Body of pancreas (tissue), 4 donors: ENCODE measurements at places on chromosomes 1 and 21. TPM values are rescaled to one million over a fixed set of nuclear protein-coding genes. Genes with fewer than 3 reads are reported as not detected.

DNA sequence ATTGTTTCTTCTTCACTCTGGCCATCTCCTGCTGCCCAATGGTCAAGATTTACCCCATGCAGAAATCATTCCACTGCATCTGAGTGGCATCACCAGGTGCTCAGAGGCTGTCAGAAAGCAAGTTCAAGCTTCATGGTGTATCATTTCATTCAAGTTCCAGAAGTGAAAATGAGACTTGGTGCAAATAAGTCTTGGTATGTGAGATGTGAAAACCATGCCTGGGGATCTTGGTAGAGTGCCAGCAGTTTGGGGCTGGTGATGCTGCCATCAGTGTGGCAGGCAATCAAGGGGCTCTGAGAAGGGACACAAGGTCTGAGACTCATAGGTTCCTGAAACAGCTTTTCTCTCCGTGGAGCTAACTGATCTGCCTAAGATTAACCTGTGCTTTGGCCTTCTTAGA, 52.0 kb downstream of the CD2 start:
- no peaks in the 10 kb centered on the region for H3K4me1 ChIP-seq
- DNase-seq, result no peak
- no peaks in the 10 kb centered on the region for H3K36me3 ChIP-seq
- no peak overlapping the region for H3K4me3 ChIP-seq
- H3K27ac ChIP-seq, result no peak overlapping the region

GRCh38 chr1:219650880-219651279, 38.0 kb upstream of the ZC3H11B start:
- H3K27ac ChIP-seq, result no peak overlapping the region
- DNase-seq, result no peak
- H3K4me3 ChIP-seq, result no peak overlapping the region
- H3K36me3 ChIP-seq, result no peaks in the 10 kb centered on the region

DNA sequence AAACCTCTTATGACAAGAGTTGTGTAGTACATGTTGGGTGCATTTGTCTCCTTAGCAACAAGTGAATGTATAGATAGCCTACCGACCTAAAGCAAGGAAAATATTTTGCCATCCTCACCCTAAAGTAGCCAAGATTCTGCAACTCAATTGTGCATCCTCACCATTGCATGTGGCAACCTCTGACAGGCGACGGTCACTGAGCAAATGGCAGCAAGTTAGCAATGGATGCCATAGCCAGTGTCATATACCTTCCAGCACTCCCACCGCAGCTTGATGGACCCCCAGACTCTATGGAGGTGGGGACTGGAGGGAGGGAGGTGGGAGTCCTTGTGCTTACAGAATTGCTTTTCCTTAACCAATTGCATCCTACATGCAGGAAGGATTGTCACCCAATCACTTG, 17.0 kb downstream of the PROX1 start:
- DNase-seq, result no peak
- no peak overlapping the region for H3K27ac ChIP-seq
- no peaks in the 10 kb centered on the region for H3K27me3 ChIP-seq
- peaks cover 44% of the 10 kb centered on the region for H3K4me1 ChIP-seq
- H3K36me3 ChIP-seq, result no peaks in the 10 kb centered on the region
- H3K4me3 ChIP-seq, result no peak overlapping the region

DNA sequence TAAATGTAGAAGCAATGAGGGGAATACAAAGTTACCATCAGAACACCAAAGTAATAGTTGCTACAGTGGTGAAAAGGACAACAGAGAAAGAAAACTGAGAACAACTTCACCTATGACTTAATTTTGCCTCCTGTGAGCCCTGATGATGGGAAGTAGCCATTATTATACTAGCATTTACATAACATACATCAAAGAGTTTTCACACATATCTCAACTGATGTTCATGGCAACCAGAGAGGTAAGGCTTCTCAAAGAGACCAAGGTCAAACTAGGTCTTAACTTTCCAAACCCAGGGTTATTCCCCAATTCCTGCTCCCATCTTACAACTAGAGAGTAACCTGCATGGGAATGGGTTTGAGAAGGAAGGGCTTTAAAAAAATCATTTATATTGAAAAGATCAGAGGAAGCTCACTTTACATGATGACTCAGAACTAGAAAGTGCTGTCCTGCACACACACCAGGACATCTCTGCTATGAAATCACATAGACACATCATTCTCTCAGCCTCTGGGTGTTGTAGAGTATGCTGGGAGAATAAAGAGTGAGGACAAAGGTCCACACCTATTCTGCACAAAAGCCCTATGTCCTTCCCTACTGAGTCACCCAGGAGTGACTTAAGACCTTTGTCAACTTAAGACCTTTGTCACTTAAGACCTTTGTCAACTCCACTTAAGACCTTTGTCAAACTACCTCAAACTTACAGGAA, 179.7 kb downstream of the TNFSF18 start:
- H3K36me3 ChIP-seq, result no peaks in the 10 kb centered on the region
- no peak overlapping the region for H3K4me3 ChIP-seq
- H3K27me3 ChIP-seq, result no peaks in the 10 kb centered on the region
- no peaks in the 10 kb centered on the region for H3K4me1 ChIP-seq
- no peak overlapping the region for H3K27ac ChIP-seq

DNA sequence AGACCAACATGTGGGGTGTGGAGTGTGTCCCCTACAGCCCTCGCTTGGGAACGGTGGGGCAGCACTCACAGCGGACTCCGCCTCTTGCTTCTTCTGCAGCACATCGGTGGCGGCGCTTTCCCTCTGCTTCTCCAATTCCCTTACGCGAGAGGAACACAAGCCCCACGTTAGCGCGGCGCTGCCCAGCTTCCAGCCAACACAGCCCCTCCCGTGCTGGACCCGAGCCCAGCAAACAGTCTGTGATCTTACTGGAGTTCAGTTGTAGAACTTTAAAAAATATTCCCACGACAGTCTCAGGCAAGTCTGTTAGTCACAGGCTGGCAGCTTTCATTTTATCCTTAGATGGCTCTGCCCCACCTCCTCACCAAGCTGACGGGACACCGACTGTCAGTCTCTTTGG, 13.6 kb downstream of the THAP3 start:
- no peak overlapping the region for H3K4me3 ChIP-seq
- H3K36me3 ChIP-seq, result peaks cover 18% of the 10 kb centered on the region
- H3K4me1 ChIP-seq, result peaks cover 16% of the 10 kb centered on the region
- no peaks in the 10 kb centered on the region for H3K27me3 ChIP-seq
- H3K27ac ChIP-seq, result peak overlapping the region; percentile 8
- DNase-seq, result peak; percentile 80

DNA sequence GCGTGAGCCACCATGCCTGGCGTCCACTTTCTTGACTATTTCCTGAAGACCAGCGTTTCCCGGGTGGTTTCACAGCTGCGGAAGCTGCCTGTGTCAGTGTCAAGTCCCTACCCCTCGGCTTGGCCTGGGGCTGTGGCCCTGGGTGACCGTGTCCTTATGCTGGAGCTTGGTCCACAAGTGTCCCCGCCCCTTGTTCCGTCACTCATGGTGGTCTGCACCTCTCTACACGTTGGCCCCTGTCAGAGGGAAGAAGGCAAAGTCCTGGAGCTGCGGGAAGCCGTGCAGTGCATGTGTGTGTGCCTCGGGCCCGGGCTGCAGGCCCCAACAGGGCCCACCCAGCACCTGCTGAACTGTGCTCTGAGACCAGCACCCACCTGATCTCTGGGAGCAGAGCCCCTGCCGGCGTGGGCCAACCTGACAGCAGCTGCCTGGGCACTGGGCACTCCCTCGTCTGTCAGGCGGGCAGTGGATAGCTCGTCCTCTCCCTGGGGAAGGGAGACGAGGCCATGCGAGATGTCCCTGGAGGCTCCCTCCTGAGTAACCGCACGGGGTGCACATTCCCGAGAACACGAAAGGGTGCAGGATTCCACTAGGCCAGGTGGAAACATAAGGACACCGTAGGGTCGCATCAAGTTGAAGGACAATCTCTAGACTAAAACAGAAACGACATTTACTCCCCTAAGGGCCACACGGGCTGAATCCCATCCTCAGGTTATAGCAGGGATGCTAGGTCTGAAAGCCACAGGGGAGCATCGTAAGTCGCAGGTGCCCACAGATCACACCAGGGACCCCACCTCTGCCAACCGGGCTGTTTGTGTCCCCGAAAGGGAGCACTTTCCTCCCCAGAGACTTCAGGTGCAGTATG, 2.4 kb upstream of the C1orf159 start:
- H3K36me3 ChIP-seq, result no peaks in the 10 kb centered on the region
- DNase-seq, result no peak
- H3K27ac ChIP-seq, result no peak overlapping the region
- no peaks in the 10 kb centered on the region for H3K27me3 ChIP-seq
- H3K4me3 ChIP-seq, result no peak overlapping the region

DNA sequence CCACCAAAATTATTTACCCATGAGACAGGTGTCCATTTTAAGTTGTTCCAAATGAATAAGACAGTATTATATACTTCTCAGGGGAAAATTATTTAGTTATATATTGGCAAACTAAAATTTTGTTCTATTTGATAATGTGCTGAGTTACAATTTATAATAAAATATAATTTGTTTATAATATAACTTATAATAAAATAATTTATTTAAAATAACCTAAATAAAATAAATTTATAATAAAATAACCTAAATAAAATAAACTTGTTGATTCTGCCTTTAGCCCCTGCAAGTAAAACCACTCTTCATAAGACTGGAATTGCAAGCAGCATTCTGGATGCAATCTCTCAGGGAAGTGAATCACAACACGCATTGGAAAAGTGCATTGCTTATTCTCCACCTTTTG, 69.6 kb downstream of the RAVER2 start:
- DNase-seq, result no peak
- no peaks in the 10 kb centered on the region for H3K4me1 ChIP-seq
- H3K27me3 ChIP-seq, result no peaks in the 10 kb centered on the region
- no peaks in the 10 kb centered on the region for H3K36me3 ChIP-seq

DNA sequence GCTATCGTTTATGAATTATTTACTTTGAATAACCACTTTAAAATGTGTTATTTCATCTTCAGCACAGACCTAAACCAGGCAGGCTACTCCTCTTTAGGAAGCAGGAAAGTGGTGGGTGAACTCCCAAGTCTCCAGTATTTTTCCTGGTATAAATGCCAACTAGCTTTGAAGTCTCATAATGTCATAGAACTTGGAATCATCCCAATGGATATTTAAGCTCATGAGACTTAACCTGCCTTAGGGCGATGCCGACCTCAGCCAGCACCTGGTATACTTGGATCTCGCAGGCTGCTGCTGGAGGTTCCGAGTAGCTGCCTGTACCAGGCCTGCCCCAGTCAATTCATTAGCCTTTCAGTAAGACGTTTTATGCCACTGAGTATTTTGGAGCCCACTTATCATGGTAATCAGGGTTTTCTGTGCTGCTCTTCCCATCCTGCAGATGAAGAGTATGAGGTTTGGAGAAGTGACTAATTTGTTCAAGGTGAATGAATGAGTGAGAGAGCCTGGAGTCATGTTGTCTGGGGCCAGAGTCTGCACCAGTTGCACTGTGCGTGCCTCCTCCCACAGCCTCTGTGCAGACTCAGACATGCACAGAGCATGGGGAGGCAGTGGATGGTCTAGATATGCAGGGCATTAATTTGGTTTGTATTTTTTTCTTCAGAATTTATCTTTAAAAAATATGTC, 34.9 kb downstream of the VANGL1 start:
- no peaks in the 10 kb centered on the region for H3K27me3 ChIP-seq
- DNase-seq, result no peak
- H3K4me3 ChIP-seq, result no peak overlapping the region
- H3K36me3 ChIP-seq, result no peaks in the 10 kb centered on the region
- peaks cover 10% of the 10 kb centered on the region for H3K4me1 ChIP-seq

DNA sequence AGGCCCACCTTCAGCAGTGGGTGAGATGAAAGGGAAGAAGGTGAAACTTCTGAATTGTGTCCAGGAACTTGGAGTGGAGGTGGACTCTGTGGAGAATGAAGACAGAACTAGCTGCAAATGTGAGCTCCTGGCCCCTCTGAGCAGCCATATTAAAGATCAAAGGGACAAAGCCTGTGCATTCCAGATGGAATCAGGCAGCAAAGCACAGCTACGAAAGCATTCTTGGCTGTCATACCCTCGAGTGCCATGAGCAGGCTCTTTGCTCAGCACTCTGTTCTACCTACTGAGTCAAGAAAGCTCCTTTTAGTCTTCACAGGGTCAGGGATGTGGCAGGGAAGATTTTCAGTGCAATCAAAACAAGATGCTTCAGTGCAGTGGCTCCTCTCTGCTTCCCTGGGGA, 86.3 kb upstream of the TSPAN2 start:
- no peaks in the 10 kb centered on the region for H3K36me3 ChIP-seq
- H3K4me1 ChIP-seq, result peaks cover 6% of the 10 kb centered on the region
- DNase-seq, result no peak
- no peaks in the 10 kb centered on the region for H3K27me3 ChIP-seq

GRCh38 chr1:46133781-46134350, 1.4 kb upstream of the PIK3R3 start:
- no peak for DNase-seq
- H3K36me3 ChIP-seq, result no peaks in the 10 kb centered on the region
- peaks cover 11% of the 10 kb centered on the region for H3K4me1 ChIP-seq
- peak overlapping the region; percentile 96 for H3K27ac ChIP-seq
- no peak overlapping the region for H3K4me3 ChIP-seq

- no peaks in the 10 kb centered on the region for H3K4me1 ChIP-seq
- no peaks in the 10 kb centered on the region for H3K36me3 ChIP-seq
- no peak overlapping the region for H3K4me3 ChIP-seq
- H3K27me3 ChIP-seq, result no peaks in the 10 kb centered on the region
- DNase-seq, result no peak
- no peak overlapping the region for H3K27ac ChIP-seq
Measured at GRCh38 chr1:187121661-187122060, 292.9 kb downstream of the PLA2G4A start.

- no peaks in the 10 kb centered on the region for H3K4me1 ChIP-seq
- DNase-seq, result no peak
- no peak overlapping the region for H3K4me3 ChIP-seq
- no peak overlapping the region for H3K27ac ChIP-seq
Measured at GRCh38 chr21:37770461-37770860, 145.8 kb downstream of the KCNJ6 start.

GRCh38 chr1:43414634-43415223, 25.0 kb downstream of the SZT2 start:
- H3K27ac ChIP-seq, result no peak overlapping the region
- peaks cover 21% of the 10 kb centered on the region for H3K36me3 ChIP-seq
- no peaks in the 10 kb centered on the region for H3K4me1 ChIP-seq
- peak; percentile 62 for DNase-seq
- H3K4me3 ChIP-seq, result no peak overlapping the region

TMEM59 gene
- total RNA-seq, result 131 TPM

ANKRD35 gene
- 1.3 TPM for total RNA-seq

PTCH2 gene
- total RNA-seq, result 0.26 TPM

DAP3 gene
- 110 TPM for total RNA-seq
